ENCODE measurements at places on chromosomes 4 and X.

- DNase-seq, result no peak
Observed at GRCh38 chr4:158376106-158376840, 145.4 kb upstream of the RXFP1 start.

GRCh38 chr4:7420661-7421040 is 14.1 kb downstream of the PSAPL1 start:
- no peak for DNase-seq

DNA sequence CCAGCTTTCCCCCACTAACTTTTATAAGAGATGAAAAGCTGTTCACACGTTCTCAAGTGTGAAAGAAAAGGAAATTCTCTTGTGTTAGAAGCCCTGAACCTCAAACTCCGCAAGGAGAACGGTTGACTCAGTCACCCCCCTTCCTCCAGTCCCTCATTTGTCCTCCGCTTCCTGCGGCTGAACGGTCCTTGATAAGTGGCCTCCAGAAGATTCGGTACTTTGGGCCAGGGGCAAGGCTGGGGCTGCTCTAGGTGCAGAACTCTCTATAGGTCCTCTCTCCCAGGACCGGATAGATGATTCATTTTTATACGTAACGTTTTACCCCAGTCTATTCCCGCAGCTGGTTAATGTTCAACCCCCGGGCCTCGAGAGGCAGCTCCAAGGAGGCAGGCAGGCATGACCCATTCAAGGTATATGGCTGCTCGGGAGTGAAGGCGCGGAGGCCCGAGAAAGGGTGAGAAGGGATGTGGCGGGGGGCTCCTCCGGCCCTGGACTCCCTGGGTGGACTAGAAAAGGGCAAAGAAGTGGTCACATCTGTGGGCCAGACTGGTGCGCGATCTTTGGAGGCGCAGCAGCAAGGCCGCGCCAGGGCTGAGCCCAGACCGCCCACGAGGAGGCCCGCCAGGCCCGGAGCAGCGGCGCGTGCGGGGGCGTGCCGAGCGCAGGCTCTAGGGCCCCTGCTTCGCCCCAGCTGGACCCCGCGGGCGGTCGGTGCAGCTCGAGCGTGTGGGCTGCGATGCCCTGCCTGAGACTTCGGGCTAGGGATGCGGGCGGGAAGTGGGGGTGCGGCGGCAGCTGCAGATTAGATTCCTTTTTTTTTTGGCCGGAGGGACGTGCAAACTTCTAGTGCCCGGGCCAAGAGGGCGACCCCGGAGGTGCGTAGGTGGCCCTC is 11.7 kb downstream of the PITX2 start:
- DNase-seq, result no peak

- no peak for DNase-seq
Observed at GRCh38 chr4:16464651-16465050, 238.4 kb upstream of the TAPT1 start.

DNA sequence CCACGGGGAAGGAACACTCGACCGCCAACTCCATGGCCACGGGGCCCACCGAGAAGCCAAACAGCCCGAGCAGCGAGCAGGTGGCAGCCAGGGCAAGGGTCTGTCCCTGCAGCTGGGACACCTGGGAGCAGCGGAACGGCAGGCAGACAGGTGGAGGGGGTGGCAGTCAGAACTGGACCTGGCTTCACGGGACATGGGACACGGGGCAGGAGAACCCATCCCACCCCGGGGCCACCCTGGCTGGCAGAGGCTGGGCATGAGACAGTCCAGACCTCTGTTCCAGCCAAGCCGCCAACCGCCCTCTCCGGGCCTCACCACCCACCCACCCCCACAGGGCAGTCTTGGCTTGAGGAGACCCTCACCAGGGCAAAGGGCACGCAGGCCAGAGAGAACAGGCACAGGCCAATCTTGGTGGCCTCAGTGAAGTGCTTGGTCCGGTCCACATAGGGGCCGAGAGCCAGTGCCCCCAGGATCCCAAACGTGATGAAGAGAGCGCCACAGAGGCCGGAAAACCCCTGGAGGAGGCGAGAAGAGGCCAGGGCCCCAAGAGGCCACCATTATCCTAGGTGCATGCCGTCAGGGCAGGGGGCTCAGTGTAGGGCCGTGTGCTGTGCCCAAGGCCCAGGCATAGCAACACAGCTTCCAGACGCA is 5.6 kb downstream of the SLC49A3 start:
- no peak for DNase-seq

DNA sequence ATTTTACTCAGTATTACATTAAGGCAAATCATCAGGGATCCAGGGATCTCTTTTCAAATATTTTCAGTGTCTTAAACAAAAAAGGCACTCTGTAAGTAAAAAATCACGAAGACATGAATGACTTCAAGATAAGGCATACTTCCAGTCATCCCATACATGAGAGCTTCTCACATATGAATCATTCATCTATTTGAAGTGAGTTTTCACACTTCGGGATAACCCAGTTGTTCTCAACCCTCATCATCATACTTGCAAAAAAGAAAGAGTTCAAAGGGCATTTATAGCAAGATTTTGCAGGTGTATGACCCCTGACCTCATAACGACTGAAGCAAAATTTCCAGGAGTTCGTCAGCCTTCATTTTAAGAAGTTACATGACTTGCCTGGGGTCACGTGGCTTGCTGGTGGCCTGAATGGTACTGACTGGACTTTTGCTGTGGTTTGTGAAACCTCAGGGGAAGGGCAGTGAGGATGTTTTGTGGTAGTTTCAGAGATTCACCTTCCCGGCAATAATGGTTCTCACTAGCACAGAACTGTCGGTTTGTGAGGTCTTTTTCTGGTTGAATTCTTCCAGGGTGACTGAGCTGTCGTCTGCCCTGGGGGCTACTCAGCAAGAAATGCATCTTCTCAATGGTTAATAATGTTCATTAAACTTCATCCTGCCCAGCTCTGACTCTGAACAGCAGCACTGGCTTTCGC is 115.8 kb upstream of the SHISA3 start:
- DNase-seq, result no peak

- DNase-seq, result no peak
Observed at GRCh38 chr4:3213106-3213425, 35.9 kb upstream of the MSANTD1 start.

- no peak for DNase-seq
Observed at GRCh38 chr4:94650134-94650495, 107.6 kb upstream of the BMPR1B start.

DNA sequence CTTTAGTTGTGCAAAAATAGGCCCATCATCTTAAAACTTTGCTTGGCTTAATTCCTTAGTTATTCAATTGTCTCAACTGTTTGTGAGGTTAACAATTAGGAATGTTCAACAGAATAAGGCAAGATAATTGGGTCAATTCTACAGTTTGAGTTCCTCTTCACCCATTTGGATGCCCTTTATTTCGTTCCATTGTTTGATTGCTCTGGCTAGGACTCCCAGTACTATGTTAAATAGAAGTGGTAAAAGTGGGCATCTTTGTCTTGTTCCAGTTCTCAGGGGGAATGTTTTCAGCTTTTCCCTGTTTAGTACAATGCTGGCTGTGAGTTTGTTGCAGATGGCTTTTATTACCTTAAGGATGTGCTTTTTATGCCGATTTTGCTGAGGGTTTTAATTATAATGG is 761.5 kb upstream of the GRIA3 start:
- DNase-seq, result no peak

DNA sequence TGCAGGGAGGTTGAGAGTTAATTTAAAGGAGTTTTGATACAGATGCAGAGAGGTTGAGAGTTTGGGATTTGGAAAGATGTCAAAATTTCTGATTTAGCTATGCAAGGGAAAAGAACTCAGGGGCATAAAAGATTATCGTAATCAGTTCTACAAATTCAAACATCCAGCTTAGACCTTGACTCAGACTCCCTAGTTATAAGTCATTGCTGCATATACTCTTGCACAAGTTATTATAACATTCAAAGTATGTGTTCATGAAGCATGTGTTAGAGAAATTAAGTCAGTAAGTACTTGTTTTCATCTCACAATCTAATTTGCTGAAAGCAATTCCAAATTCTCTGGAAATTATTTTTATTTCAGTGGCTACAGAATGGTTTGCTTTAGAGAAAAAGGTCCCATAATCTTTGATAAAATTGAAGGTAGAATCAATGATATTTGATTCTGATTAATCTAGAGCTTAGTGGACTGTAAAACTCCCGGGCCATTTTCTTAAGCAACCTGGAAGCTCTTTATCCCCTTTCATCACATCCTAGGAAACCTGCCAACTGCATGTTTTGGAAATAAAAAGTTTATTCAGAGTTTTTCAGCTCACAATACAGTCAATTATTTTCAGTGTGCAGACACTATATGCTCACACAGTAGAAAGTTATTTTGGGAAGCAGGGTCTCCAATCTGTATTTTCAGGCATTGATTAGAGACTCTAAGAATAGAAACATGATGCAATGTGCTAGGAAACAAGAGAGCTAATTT is 132.9 kb upstream of the SPANXC start:
- DNase-seq, result no peak

DNA sequence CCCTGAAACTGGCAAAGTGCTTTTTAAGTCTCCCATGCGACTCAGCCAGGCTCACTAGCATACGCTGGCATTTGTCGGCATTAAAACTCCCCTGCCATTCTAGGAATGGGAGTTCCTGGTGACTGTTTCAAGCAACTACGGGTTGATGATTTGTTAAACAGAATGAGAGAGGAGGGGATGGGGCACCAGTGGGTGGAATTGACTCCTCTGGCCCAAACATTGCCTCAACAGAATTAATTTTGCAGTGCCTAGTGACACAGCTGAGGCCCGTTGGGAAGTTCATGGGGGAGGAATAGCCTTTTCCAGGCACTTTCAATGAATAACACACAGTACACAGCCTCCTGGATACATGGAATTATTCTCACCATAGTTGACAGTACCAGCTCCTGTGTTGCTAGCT is 30.1 kb downstream of the NEUROG2 start:
- DNase-seq, result no peak

DNA sequence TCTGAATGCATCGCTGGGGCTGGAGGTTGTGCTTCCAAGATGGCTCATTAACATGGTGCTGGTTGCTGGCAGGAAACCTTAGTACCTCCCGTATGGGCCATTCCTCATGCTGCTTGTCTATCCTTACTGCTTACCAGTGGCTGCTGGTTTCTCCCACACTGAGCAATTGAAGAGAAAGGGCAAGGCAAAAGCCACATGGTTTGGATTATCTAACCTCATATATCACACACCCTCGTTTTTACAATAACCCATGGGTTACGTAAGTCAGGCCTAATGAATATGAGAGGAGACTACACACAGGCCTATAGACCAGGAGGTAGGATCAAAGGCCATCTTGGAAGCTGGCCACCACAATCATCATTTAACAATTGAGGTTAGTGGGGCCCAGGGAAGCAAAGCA is 141.8 kb upstream of the EDNRA start:
- DNase-seq, result no peak

GRCh38 chr4:3361406-3361805 is 68.6 kb downstream of the RGS12 start:
- no peak for DNase-seq

DNA sequence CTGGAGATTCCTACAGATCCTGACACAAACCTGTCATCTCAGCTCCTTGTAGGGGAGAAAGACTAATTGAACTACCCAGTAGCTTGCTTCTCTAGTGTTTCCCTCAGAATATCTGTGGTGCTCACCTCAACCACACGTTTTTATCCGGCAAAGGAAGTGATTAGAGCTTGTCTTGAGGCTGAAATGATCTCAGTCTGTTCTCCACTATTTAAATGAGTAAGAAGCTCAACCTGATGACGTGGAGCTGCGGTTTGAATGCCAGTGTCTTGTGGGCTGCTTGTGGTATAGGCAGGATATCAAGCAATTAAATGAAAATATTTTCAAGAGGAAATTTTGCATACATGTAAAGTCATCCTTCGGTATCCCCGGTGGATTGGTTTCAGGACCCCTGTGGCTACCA is 270.2 kb downstream of the TLL1 start:
- no peak for DNase-seq

DNA sequence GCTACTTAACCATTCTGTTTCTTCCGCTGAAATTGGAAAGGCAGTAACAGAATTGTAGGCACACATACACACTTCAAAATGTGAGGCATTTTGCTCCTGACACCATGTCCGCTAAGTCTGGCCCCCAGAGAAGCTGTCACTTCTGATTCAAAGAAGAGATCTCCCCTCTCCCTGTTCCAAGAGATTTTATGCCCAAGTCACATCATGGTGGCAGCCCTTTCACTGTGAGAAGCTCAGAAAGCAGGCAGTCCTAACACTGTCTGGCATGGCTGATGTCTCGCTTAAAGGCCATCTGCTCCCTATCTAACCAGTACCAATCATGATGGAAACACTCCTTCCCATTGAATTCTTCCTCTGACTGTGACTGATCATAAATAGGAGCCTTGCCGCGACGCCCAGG is 83.9 kb downstream of the BEND2 start:
- DNase-seq, result no peak

DNA sequence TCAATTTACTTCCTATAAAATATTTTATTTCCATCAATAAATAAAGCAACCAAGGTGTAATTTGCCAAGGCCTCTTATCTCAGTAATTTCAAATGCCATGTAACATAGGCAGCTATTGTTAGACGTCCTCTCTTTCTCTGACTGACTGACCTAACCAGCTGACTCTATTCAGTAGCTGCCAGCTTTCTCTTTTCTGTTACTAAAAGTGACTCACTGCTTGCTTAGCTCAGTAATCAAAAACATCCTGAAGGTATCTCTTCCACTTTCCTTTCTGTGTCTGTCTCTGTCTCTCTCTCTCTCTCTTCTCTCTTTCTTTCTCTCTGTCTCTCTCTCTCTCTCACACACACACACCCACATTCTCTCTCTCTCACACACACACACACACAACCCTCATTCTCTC is 134.2 kb downstream of the SPOCK3 start:
- DNase-seq, result no peak

DNA sequence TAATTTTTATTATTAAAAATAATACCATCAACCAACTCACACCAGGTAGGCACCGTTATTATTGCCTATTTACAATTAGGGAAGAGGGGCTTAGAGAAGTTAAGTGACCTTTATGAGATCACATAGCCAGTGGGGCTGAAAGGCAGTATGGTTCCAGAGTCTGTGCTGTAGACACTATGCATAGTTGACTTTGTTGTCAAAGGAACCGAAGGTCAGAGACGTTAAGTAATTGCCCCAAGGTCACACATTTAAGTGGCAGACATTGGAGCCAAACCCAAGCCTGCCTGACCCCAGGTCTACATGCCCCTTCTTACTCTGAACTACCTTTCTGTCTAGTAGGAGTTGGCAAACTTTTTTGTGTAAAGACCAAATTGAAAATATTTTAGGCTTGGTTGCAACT is 36.4 kb downstream of the RHOH start:
- no peak for DNase-seq

- DNase-seq, result no peak
Observed at GRCh38 chr4:92658318-92658717, 354.6 kb downstream of the GRID2 start.

DNA sequence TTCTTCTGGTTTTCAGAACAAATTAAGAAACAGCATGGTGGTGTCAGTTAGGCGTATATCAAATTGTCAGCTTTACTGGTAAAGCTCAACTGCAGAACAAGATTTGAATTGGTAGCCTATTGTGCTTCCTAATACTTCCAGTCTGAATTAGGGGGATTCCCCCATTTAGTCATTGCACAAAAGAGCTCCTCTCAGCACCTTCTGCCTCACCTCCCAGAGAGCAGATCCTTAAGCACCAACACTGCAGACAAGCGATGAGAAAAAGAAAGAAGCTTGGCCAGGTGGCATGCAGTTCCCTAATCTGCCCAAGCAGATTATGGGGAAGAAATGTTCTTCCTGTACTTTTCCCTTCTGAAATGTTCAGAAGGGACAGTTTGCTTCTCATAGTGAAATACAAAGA is 9.2 kb downstream of the MAP9 start:
- no peak for DNase-seq
